ENCODE measurements at places on chromosomes 2 and 18.
A peak's percentile ranks its signal among the peaks of the same experiment; 100 is the strongest.

GRCh38 chr2:30436859-30437435 lies 10.1 kb upstream of the LCLAT1 start:
- no peak for DNase-seq

GRCh38 chr18:44709307-44710126 lies 28.8 kb downstream of the SETBP1 start:
- DNase-seq, result no peak

- no peak for DNase-seq
These were observed 199.2 kb upstream of the TNP1 start for GRCh38 chr2:217058791-217059755.

DNA sequence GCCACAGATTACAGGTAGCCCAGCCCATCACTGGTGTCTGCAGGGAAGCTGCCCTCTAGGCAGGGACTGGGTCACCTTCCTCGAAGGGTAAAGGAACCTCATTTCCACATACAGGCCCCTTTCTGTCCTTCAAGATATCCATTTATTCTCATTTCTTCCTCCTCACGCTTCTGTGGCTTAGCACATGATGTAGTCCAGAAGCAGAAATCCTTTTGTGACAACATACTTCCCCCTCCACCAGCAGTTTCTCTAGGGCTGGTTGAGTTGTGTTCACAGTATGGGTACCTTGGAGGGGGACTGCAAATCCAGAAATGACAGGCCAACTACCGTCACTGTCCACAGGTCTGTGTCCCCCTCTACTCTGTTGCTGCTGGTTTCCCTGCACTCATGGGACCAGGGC lies 364.9 kb downstream of the ANAPC1 start:
- DNase-seq, result no peak

DNA sequence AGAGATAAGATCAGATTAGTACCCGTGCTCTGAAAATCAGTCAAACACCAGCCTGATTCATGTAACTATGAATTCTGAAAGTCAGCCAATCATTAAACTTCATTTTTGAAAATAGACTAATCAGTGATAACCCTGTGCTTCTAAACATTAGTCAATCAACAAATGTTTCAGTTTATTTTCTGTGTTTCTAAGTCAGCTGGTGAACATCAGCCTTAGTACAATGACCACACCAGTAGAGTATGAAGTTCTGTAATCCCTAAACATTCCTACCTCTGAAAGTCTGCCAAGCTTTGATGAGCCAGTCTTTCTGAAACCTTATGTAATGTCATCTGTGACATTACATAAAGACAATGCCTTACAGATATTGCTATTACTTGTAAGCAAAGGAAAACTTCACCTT lies 807.4 kb upstream of the CRIM1 start:
- no peak for DNase-seq

GRCh38 chr2:86044614-86045013 lies 61.1 kb downstream of the POLR1A start:
- DNase-seq, result no peak

- no peak for DNase-seq
These were observed 40.9 kb downstream of the KLHL29 start for GRCh38 chr2:23425885-23426262.

DNA sequence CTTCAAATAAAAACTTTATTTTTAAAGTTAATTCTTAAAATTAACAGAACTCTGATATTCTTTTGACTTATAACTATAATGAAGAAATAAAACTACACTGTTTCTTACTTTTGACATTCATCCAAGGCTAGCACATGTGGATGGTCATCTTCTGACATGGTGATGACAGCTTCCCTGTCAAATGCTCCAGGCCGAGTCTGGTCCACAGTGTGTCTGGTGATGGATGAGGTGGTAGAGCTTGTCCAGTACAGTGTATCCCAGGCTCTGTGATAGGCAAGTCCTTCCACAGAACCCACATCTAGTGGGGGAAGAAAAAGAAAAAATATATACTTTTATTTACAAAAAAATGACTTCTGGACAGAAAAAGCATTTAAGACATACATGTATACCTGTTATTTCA lies 1529.5 kb downstream of the LRP1B start:
- no peak for DNase-seq

DNA sequence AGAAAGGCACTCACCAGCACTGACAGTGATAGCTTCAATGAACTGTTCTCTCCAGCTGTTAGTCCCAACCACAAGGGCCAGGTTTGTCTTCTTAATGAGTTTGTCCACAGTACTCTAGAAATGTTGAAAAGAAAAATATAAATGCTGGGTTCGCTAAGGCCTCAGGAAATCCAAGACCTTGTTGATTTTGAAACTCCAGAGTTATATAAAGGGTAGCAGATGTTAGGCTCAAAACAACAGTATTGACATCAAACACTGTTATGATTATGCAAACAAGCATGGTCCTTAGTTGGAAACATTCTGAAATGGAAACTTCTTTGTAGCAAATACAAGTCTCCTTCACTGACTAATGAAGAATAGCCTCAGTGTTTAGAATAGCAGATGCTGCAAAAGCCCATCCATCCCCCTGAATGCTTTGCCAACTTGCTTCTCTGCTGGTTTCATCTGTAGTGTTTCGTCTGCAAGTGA lies 291.1 kb downstream of the SLC8A1 start:
- peak; percentile 50 for DNase-seq

DNA sequence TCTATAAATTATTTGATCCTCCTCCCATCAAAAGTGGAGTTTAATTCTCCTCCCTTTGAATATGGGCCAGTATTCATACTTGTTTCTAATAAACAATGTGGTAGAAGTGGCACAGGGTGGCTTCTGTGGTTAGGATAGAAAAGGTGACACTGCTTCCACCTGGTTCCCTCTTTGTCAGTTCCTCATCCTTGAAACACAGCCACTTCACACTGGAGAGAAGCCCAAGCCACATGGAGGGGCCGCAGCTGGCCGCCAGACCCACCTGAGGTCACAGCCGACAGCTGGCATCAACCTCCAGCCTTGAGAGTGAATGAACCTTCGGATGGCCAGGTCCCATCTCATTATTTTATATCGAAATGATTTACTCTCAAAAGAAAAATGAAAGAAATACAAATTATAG lies 27.5 kb upstream of the SLC66A3 start:
- DNase-seq, result no peak

DNA sequence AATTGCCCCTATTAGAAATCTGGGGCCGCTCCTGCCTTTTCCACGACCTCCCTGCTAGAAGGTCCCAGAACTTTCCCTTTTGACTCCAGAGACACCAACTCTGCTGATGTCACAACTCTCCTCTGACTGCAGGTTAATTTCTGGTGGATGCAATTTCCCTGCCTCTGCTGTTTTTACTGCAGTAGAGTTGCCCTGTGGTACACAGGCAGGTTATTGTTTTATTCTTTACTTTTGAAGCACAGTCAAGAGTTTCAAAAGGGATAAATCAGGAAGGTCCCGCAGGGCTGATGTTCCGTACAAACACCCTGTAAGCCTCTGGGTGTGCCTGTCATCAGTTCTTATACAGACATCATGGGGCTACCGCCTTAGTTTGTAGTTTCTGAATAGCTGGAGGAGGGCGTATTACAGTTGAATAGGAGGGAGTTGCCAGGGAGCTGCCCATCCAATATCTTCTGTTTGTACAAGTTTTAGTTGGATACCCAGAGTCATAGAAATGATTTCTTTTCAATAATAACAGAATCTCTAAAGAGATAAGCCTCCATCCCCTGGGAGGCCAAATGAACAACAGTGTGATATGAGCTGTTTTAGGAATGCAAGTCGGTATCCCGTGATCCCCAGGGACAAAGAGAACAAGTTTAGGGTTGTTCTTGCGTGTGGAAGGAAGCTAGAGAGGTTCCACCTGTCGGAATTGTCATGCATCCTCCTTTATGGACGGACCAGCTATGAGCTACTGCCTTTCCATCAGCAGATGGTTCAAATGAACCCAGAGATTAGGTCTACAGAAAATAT lies 108.4 kb upstream of the COPS8 start:
- DNase-seq, result no peak

- DNase-seq, result no peak
These were observed 2.6 kb downstream of the STK25 start for GRCh38 chr2:241505781-241506201.

- DNase-seq, result no peak
These were observed 3.3 kb downstream of the NCK2 start for GRCh38 chr2:105747991-105748390.

GRCh38 chr2:70833246-70833645 lies 2.4 kb downstream of the CD207 start:
- no peak for DNase-seq

- no peak for DNase-seq
These were observed 351.6 kb downstream of the SOCS6 start for GRCh38 chr18:70640336-70640887.

DNA sequence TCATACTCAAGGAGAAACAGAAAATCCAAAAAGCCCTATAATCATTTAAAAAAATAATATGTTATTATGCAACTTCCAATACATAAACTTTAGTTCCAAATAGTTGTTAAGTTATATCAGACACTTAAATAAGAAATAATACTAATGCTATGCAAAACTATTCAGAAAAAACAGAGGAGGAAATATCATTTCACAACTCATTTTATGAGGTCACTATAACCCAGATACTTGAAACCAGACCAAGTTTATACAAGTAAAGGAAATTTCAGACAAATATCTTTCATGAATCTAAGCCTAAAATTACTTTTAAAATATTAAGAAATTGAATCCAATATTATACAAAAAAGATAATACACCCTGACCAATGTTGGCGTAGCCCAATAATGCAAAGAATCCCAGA lies 260.8 kb downstream of the CD226 start:
- no peak for DNase-seq

GRCh38 chr2:133526530-133527300 lies 41.5 kb downstream of the NCKAP5 start:
- DNase-seq, result no peak

DNA sequence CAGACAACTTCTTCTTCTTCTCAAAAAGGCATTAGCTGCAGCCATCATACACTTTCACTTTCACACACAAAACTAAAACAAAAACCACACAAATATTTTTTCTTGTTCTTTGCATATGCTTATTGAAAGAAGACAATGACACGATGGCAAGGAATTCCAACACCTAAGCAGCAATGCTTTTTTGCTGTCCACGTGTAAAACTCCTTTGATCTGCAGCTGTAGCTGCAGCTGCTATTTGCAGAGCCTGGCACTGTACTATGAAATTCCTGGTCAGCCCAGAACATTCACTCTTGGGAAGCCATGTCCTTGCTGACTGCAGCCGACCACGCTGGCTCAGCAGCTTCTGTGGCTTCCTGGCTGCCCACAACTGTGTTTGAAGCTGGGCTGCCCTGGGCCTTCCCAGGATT lies 316.2 kb downstream of the CDH2 start:
- DNase-seq, result peak; percentile 6

GRCh38 chr2:68739595-68740399 lies 5.2 kb downstream of the ARHGAP25 start:
- no peak for DNase-seq

- no peak for DNase-seq
These were observed 40.1 kb downstream of the ODC1 start for GRCh38 chr2:10407841-10408648.

GRCh38 chr2:208248601-208249000 lies 6.3 kb downstream of the IDH1 start:
- no peak for DNase-seq

GRCh38 chr2:158501301-158501700 lies 44.5 kb downstream of the PKP4 start:
- peak; percentile 76 for DNase-seq

GRCh38 chr2:30949435-30949834 lies 142.2 kb upstream of the CAPN13 start:
- DNase-seq, result no peak

DNA sequence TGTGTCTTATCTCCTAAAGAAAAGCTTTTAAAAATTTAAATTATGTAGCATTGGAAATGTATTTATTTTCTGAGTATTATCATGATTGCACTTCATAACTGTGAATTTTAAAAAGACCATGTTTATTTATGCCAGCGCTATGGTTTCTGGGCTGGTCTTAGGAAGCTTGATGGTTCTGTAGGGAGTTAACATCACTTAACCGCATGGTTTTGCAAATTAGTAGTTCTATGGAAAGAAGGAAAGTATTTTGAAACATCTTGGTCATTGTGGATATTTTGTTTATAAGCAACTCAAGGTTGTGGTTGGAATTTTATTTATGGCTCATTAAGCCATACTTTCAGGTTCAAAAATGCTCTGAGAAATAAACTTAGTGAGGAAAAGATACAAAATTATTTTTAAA lies 549.4 kb downstream of the STK39 start:
- no peak for DNase-seq

GRCh38 chr2:150698016-150698661 lies 210.7 kb upstream of the RND3 start:
- no peak for DNase-seq

- DNase-seq, result no peak
These were observed 102.3 kb downstream of the KCNF1 start for GRCh38 chr2:11014026-11014425.

- no peak for DNase-seq
These were observed 148.9 kb upstream of the GULP1 start for GRCh38 chr2:188142636-188143295.

- DNase-seq, result no peak
These were observed 87.3 kb upstream of the TLK1 start for GRCh38 chr2:171247741-171248662.

DNA sequence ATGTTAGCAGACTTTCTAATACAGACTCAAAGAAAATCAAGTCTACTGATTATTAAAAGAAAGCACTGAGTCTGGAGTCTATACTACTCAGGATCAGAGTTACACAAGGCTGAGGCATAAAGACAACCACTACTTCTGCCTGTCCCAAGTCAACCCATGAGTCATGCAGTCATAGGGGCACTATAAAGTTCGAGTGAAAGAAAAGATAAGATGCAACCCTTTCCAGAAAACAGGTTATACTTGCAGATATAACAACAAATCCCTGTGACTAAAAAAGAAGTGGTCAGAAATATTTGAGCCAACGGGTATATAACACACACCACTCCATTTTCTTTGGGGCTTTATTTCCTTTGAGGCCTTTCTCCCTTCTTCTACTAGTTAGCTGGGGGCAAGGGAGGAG lies 18.6 kb upstream of the SCRN3 start:
- DNase-seq, result no peak

DNA sequence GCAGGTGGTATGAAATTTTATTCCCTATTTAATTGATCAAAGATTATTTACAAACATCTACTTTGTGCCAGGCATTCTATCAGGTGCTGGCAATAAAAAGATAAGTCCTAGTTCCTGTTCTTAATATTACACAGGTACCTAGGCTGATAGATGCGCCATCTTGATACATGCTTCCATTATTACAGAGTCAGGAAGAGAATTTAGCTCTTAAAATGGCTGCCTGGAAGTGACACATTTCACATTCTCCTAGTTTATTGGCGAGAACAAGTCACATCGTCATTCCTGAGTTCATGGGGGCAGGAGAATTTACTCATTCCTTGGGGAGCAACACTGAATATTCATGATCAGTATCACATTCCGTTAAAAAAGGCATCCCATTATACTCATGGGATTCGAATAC lies 1.1 kb upstream of the DARS1 start:
- no peak for DNase-seq

DNA sequence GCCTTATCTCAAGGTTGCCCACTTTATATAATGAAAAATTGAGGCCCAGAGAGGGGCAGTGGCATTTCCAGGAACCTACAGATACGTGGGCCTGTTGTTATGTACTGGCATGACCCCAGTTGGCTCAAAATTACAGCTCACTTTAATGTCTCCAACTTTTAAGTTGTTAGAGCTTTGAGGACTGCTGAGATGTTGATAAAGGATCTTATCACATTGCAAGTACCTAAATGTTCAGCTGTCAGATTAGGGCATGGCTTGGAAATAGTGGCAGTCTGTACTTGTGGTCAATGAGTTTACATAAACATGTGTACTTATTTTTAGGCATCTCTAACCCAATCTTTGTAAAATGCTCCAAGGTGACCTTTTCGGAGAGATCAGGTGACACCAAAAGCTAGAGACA lies 14.6 kb downstream of the SLC4A5 start:
- no peak for DNase-seq

Measured in NCI-H1694 treated with DMSO at 0.1 percent for 48 hours (cell line).